ENCODE measurements at places on chromosomes 7 and 10.

DNA sequence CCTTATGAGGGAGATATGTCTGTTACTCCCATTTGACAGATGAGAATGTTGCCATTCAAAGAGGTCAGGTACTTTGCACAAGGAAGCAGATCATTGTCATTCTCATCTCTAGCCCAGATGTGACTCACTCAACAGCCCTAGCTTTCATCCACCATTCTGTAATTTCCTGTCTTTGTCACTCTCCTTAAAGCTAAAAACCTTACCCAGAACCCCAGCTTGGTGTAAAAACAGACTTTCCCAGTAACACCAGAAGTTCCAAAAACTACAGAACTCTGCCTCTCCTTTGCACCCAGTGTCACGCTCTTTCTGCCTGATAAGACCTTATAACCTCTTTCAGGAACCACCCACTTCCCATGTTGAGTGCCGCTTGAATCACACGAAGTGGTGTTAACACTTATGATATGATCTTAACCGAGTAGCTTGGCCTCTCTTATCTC lies 89.1 kb upstream of the SP4 start:
- no peaks in the 10 kb centered on the region for H3K4me1 ChIP-seq
- DNase-seq, result no peak
- no peak overlapping the region for H3K27ac ChIP-seq

DNA sequence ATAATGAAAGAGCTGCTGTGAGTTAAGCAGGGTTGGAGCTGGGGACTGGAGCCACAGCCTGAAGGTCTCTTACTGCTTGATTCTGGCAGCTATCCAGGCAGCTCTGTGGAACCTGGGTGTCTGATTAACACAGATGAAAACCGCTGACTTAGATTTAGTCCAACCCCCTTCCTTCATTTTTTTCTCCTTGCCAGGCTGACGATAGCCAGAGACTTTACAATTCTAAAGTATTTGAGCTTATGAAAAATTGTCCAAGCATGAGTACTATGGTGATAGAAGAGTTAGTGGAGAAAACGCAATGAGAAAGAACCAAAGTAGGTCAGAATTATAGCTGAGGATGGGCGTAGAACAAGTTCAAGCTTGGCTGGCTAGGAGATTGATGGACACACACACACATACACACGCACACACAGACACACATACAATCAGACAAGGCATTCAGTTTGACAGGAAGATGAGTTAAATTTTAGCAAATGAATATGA lies 13.5 kb upstream of the GPR85 start:
- no peak overlapping the region for H3K4me3 ChIP-seq
- H3K27ac ChIP-seq, result no peak overlapping the region
- no peaks in the 10 kb centered on the region for H3K36me3 ChIP-seq
- no peaks in the 10 kb centered on the region for H3K27me3 ChIP-seq

GRCh38 chr10:71005337-71006305 lies 117.3 kb upstream of the PCBD1 start:
- no peak for DNase-seq
- H3K27ac ChIP-seq, result no peak overlapping the region
- no peak overlapping the region for H3K4me3 ChIP-seq
- no peaks in the 10 kb centered on the region for H3K36me3 ChIP-seq
- H3K4me1 ChIP-seq, result no peaks in the 10 kb centered on the region

- no peak overlapping the region for H3K27ac ChIP-seq
- H3K4me1 ChIP-seq, result peaks cover 5% of the 10 kb centered on the region
- no peaks in the 10 kb centered on the region for H3K27me3 ChIP-seq
- H3K4me3 ChIP-seq, result no peak overlapping the region
Observed at GRCh38 chr7:17472939-17473338, 174.5 kb downstream of the AHR start.

DNA sequence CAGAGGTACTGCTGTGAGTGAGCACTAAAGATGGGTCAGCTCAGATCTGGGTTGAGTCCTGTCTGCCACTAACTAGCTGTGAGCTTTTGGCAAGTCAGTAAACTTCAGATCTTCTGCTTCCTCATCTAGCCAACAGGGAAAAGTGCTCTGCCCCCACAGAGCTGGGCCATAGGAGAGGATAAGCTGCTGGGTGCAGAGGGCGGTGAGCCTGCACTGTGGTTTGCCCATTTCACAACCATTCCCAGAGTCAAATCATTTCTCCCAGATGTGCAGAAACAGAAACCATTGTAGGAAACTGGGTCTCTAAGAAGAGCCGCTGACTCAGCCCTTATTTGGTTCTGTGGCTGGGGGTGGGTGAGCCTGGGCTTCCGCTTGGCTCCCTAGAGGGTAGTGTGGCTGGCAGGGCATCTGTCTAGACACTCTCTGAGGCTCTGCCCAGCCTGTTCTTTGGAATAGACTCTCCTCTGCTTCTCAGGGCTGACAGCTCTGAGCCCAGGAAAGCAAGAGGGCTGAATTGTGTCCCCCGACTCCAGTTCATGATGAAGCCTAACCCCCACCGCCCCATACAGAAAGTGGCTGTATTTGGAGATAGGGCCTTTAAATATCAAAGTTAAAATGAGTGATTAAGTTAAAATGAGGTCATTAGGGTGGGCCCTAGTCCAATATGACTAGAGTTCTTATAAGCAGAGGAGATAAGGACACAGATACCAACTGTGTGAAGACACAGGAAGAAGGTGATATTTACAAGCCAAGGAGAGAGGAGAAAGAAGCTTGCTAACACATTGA lies 29.5 kb upstream of the ARHGAP22 start:
- no peak overlapping the region for H3K4me3 ChIP-seq
- H3K27ac ChIP-seq, result peak overlapping the region; percentile 45
- peaks cover 38% of the 10 kb centered on the region for H3K4me1 ChIP-seq
- no peaks in the 10 kb centered on the region for H3K36me3 ChIP-seq
- DNase-seq, result peak; percentile 91
- no peaks in the 10 kb centered on the region for H3K27me3 ChIP-seq

DNA sequence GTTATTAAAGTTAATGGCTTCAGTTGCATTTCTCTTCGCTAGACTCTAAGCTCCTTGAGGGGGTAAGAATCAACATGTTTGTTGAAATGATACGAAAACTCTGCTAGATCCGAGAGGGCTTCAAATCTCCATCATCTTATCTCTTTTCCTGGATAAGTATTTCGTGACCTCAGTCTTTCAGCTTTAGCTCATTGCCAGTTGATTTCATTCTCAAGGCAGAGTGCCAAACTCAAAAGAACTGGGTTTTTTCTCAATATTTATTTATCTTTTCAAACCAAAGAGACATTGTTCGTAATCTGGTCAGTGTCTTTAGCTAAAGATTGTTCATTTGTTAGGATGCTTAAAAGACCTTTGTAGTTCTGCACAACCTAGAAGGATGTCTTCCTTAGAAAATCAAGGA lies 108.9 kb downstream of the ARID5B start:
- peaks cover 3% of the 10 kb centered on the region for H3K36me3 ChIP-seq
- H3K4me1 ChIP-seq, result peaks cover 3% of the 10 kb centered on the region
- H3K27ac ChIP-seq, result no peak overlapping the region
- DNase-seq, result no peak
- H3K4me3 ChIP-seq, result no peak overlapping the region

DNA sequence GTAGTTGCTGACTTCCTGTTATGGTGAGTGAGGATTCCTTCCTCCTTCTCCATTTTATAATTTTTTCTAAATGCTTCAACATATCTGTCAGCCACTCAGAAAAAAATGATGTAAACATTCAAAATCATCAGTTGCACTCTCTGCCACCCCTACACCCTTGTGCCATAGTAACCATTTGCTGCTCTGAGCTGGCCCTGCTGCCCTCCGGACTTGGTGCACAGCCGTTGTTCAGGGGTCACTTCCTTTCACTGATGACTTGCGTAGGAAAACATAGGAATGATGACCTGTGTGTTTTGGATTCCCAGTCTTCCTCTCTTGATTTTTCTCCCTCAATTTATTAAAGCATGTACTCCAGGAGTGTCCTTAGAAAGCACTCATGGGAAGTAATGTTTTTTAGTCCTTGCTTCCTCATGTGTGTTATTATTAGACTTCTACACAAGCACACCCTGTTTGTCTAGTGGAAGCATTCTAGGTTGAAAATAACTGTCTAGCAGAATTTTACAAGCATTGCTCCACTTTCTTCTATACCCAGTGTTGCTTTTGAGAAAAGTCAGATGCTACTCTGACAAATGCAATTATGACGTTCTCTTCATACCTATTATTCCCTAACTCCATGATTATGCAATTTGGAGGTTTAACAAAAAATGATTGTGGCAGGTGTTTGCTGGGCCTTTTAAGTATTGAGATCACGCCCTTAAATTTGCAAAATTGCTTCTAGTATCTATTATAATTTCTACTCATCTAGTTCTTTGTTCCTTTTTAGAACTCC lies 62.6 kb upstream of the MTPN start:
- H3K27ac ChIP-seq, result no peak overlapping the region
- H3K27me3 ChIP-seq, result no peaks in the 10 kb centered on the region
- no peak for DNase-seq
- H3K4me3 ChIP-seq, result no peak overlapping the region
- H3K36me3 ChIP-seq, result no peaks in the 10 kb centered on the region

GRCh38 chr7:132450696-132451095 lies 125.6 kb downstream of the PLXNA4 start:
- no peaks in the 10 kb centered on the region for H3K36me3 ChIP-seq
- DNase-seq, result no peak
- H3K27ac ChIP-seq, result no peak overlapping the region
- no peak overlapping the region for H3K4me3 ChIP-seq
- no peaks in the 10 kb centered on the region for H3K4me1 ChIP-seq

Measured in GM12878 (cell line).